ENCODE measurements at places on chromosomes 13 and 19. TPM values are rescaled to one million over a fixed set of nuclear protein-coding genes. Genes with fewer than 3 reads are reported as not detected.

Gene PLEKHG2
- total RNA-seq = 89.2 TPM

Gene PSG7
- total RNA-seq = not detected

Gene KLK2
- total RNA-seq = not detected

Gene IRF2BP1
- total RNA-seq = 21.0 TPM

Gene UGGT2
- total RNA-seq = 44.9 TPM

Gene NRTN
- not detected for total RNA-seq

Gene SYNE4
- total RNA-seq = 0.67 TPM

Gene NLRP4
- total RNA-seq = not detected

Gene RGL3
- total RNA-seq = 14.4 TPM

Gene UCHL3
- 29.5 TPM for total RNA-seq

Gene ZNF525
- 16.1 TPM for total RNA-seq

Gene PRODH2
- not detected for total RNA-seq

Gene FCER2
- total RNA-seq = 3.7 TPM

Gene KRI1
- total RNA-seq = 25.0 TPM

Gene ZNF763
- 6.6 TPM for total RNA-seq

Gene TTC9B
- total RNA-seq = not detected

Gene SLC10A2
- not detected for total RNA-seq

Gene TEX101
- total RNA-seq = not detected

Gene PRR36
- total RNA-seq = 0.09 TPM

Gene ZNF730
- 1.8 TPM for total RNA-seq

Gene LGALS7
- total RNA-seq = not detected

Gene IGFL4
- total RNA-seq = 0.94 TPM

Gene B3GNT8
- 6.1 TPM for total RNA-seq

Gene CEACAM21
- total RNA-seq = 2.5 TPM

Gene N4BP2L1
- total RNA-seq = 32.3 TPM

Gene HSPB6
- total RNA-seq = 79.7 TPM

Gene OR7D4
- total RNA-seq = not detected

Gene ZNF576
- 14.3 TPM for total RNA-seq

Gene RXFP2
- total RNA-seq = not detected

Gene TYROBP
- total RNA-seq = 104 TPM

Gene ODAD3
- total RNA-seq = 0.31 TPM

Gene DIRAS1
- 0.45 TPM for total RNA-seq

Gene DACH1
- 4.9 TPM for total RNA-seq

Gene IZUMO2
- not detected for total RNA-seq

Gene ZNF575
- total RNA-seq = 5.3 TPM

Gene IRGC
- not detected for total RNA-seq

Gene IL12RB1
- total RNA-seq = 2.1 TPM

Gene POSTN
- 27.6 TPM for total RNA-seq

Gene LGALS4
- 1.3 TPM for total RNA-seq

Gene FXYD1
- 460 TPM for total RNA-seq

Gene PCDH8
- 1.9 TPM for total RNA-seq

Data from sciatic nerve (tissue), 2 donors.